ENCODE measurements at places on chromosomes 1 and 21.
A peak's percentile ranks its signal among the peaks of the same experiment; 100 is the strongest.

GRCh38 chr21:17393413-17393812 lies 119.4 kb upstream of the CXADR start:
- no peak for DNase-seq

GRCh38 chr1:11342621-11343032 lies 69.6 kb downstream of the UBIAD1 start:
- DNase-seq = no peak

DNA sequence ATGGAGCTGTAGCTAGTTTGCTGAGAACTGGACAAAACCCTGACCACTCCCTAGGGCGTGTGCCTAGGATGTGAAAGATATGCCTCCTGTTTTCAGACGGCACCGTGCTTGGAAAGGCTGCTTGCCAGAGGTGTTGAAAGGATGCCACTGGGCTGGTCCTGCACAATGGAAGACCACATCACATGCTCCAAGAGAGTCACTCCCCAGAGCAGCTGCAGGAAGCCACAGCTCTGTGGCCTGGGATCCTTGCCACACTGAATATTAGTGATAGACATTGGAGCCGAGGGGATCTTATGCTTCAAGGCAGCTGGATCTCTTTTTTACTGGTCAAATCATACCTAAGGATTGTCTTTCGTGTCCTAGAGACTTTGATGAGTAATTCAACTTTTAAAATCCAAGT lies 6.6 kb upstream of the APP start:
- DNase-seq = no peak

GRCh38 chr1:211514030-211514754 lies 22.2 kb upstream of the RD3 start:
- DNase-seq = peak; percentile 75

GRCh38 chr1:169891539-169891885 lies 2.2 kb downstream of the SCYL3 start:
- no peak for DNase-seq

GRCh38 chr1:111904478-111905218 lies 84.8 kb downstream of the KCND3 start:
- no peak for DNase-seq

- DNase-seq = no peak
These were observed 86.8 kb upstream of the PUM1 start for GRCh38 chr1:31152181-31152795.

DNA sequence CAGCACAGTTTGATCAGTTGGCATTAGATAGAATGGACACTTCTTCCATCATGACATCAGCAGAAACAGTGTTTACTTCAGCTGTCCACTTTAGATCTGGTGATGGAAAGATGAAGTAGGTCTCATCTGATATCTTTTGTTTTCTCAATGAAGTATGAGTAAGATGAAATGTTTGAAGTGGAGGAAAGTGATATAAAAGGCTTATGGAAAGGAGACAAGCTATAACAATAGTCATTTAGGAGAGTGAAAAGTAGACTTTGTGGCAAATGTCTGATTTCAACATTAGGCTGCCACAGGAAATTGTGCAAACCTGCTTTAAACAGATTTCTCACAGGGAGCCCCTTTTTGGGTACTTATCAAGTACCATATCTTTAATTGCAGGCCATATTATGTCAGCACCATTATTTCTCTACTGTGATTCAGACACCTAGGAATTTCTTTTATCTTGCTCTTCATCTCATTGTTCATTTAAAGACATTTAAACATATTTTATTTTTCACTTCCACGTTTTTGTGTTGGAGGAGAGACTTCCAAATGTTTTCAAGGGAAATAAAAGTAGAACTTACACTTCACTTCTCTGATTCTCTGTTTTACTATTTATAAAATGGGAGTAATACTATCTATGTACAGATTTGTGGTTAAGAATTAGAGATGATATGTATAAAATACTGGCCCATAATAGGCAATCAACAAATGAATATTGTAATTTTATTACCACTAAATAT lies 18.1 kb downstream of the PDC start:
- no peak for DNase-seq

- DNase-seq = no peak
These were observed 49.0 kb downstream of the TOMM20 start for GRCh38 chr1:235079443-235080296.

- DNase-seq = no peak
These were observed 5.6 kb downstream of the ARHGEF16 start for GRCh38 chr1:3459940-3460671.

GRCh38 chr1:21941370-21941769 lies 4.3 kb upstream of the HSPG2 start:
- no peak for DNase-seq

DNA sequence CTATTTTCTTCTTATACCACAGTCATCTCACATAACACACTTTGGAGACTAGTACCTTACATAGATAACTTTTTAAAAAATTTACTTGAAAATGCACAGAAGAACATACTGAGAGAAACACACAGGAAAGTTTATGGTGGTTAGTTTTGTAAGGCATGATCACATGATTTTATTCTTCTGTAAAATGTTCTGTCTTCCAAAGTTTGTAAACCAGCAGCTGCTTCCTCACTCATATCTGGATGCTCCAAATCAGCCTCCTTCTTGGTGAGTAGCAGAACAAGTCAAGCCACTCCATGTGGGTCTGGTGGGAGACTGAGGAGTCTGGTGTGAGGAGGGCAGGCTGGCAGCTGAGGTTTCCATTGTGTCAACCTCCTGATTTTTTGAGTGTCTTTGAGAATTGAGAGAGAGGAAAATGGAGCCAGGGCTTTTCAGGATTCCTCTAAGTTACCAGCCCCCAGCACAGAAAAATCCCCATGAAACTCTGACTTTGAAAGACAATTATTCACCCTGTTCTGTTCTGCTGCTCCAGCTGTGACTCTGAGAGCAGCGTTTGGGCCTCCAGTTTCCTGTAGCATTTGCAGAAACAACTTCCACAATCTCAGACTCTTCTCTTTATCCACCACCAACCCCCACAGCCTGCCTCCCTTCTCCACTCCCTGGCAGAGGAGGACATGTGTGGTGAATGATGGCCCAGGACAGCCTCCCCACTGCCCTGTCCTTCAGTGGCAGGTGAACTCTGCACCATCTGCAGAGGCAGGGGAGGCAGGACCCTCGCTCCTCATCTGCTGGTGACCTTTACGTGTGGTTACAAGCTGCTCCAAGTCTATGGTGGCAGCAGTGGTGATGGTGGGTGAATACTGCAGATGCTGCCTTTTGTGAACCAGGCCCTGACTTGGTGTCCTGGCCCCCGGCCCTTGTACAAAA lies 82.3 kb downstream of the FCRL5 start:
- no peak for DNase-seq

- no peak for DNase-seq
These were observed 9.6 kb upstream of the PRPF3 start for GRCh38 chr1:150311762-150312161.

GRCh38 chr21:29718081-29718815 lies 221.5 kb downstream of the GRIK1 start:
- DNase-seq = no peak

DNA sequence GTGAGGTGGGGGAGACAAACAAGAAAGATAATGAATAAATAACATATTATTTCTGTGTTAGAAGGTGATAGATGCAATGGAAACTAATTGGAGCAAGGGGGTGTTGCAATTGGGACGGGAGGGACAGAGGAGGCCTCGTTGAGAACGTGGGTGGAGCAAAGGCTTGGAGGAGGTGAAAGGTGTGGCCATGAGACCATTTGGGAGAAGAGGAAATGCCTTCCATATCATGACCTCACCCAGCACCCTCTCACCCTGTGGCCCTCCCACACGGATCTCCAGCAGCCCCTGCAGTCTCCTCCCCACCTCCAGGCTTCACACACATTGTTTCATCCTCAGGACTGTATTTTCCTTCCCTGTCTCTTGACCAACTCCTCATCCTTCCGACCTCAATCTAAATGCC lies 85.3 kb upstream of the ARHGAP29 start:
- DNase-seq = no peak

DNA sequence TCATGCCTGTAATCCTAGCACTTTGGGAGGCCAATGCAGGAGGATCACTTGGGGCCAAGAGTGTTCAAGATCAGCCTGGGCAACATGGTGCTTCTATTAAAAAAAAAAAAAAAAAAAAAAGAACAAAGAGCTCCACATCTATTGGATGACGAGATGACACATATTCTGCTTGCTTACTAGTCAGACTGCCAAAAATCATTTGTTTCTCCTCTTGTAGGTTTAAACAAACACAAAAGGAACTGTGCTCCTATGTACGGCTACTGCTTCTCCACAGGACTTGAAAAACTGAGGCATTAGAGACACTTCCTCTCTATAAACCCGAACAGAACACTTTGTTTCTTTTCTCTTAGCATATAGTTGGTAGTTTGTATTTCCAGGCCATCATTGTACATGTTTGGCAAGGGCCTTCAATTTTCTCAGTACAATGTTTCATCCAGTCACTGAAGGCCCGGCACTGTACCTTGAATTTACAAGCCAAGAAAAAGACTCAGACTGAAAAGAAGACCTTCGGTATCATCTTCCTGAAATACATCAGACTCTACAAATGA lies 6.0 kb downstream of the TRIT1 start:
- no peak for DNase-seq

DNA sequence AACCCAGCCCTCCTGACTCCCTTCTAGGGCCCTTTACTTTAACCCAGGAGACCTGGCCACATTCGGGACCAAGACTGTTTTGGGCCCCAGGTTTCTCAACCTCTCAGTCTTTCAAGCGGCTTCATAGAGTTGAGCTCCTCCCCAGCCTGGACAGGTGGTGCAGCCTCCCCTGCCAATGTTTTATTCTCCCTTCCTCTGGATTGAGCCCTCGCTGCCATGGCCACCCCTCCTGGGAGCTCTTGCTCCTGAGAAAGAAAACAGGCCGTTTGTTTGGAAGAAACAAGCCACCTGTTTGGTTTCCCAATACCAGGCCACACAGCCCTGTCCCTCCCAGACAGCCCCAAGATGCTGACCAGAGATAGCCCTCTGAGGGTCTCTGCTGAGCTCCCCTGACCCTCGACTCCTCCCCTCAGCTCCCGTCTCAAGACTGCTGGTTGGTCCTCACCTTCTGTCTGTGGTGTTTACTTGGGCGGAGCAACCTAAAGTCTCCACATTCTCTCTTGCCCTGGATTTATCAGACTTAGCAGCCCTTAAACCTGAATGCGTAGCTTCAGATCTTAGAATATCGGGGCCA lies 3.3 kb downstream of the TMEM51 start:
- no peak for DNase-seq

DNA sequence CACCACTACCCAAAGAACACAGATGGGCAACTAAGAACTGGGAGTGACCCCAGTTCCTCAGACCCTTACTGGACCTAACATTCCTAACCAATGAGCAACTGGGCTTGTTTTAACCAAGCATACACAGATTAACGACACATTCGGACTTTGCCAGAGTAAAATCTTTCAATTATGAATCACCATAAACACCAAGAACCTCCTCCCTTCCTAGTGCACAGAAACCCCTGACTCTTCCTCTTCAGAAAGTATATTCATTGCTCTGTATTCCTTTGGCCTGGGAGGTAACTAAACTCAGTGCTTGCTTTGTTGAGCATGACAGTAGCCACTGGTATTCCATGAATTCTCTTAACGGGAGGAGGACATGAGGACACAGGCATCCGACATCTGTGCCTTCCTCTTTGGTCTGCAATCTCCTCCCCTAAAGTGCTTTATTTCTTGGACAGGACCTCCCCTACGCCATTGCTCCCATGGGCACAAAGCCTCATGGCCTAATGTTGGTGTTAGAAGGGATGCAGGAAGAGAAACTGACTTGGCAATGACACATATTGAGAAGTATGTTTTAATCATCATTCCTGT lies 42.7 kb downstream of the SEC16B start:
- DNase-seq = no peak

DNA sequence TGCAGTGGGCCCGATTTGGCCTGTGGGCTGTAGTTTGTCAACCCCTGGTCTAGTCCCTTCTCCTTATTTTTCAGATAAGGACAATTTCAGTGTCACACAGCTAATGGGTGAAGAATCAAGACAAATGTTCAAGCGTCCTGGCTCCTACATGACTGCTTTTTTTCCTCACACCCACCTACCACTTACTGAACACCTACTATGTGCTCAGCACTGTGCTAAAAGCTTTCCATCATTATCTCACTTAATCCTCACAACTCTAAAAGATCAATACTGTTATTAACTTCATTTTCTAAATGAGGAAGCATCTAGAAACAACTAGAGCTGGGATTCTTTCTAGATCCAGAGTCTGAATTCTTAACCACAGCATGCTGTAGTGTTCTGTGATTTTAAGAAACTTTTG lies 68.5 kb upstream of the EFHD2 start:
- DNase-seq = no peak

DNA sequence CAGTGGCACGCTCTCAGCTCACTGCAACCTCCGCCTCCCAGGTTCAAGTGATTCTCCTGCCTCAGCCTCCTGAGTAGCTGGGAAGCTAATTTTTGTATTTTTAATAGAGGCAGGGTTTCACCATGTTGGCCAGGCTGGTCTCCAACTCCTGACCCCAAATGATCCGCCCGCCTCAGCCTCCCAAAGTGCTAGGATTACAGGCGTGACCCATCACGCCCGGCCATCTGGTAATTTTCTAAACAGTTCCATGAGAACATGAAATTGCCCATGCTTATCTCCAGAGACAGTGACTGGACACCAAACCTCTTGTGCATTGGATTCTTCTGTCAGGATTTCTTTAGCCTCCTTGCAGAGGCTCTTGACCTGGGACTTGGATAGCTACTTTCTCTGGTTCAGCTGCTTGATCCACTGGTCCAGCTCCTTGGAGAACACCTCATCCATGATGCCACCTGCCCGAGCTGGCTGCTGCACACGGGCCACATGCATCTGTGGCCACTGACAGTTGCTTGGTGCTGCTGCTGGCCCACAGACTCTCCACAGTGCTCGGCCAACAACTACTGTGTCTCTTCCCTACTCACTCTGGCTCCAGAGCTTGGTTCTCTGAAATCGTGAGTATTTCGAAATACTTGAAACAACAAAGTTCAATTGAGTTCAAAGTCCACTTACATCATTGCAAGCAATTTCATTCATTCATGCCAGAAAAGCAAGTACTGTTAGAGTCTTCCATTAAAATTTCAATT lies 40.0 kb upstream of the CTPS1 start:
- no peak for DNase-seq

GRCh38 chr1:30060738-30061137 lies 662.6 kb downstream of the MATN1 start:
- DNase-seq = no peak

DNA sequence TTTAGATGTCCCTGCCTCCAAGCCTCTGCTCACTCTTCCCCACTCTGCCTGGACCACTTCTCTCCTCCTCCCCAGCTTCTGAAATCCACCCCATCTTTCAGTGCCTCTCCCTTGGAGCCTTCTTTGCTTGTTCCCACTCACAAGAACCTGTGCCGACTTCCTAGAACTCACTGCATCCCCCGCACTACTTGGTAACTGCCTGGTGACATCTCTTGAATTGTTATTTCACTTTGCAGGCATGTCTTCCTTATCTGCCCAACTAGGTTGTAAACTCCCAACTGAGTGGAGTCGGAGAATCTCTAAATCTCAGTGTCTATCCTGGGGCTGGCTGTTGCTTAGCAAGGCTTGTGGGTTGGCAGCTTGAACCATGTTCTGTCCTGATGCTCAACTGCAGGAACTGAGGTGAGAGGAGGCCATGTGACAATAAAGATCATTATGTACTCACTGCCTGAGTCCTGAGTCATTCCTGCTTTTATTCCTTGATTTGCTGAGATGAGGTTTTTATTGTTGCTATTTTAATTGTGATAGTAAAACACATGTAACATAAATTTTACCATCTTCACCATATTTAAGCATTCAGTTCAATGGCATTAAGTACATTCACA lies 3.9 kb downstream of the KPRP start:
- DNase-seq = no peak

GRCh38 chr1:160460214-160460642 lies 59.9 kb downstream of the VANGL2 start:
- DNase-seq = no peak
